ENCODE measurements at places on chromosomes 5 and 9.
A peak's percentile ranks its signal among the peaks of the same experiment; 100 is the strongest.

GRCh38 chr5:143011585-143011984 is 241.4 kb downstream of the ARHGAP26 start:
- no peak for DNase-seq

DNA sequence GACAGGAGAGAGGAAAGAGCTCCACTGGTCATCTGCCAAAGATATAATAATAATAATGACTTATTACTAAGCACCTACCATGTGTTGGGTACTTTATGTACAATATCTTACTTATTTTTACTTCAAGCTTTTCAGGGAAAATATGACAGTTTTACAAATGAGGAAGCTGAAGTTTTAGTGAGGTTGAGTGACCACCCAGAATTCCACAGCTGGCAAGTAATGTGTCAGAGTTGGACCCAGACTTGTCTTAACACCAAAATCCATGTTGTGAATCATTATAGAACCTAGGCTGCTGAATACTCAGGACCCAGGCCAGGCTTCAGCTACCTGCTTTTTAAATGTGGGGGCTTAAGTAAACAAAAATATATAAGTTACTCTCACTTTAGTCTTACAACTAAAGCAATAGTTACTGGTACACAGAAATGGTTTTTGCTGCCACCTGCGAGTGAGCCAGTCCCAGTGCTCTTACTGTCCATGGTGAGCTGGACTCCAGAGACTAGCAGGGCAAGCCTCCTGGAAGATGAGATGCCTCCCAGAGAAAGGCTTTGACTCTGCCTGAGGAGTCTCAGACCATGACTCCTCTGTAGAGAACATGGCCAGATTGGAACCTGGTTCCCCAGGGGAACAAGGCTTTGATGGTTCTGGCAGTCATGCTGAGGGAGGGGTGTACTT is 29.9 kb downstream of the RUSC2 start:
- DNase-seq = no peak

DNA sequence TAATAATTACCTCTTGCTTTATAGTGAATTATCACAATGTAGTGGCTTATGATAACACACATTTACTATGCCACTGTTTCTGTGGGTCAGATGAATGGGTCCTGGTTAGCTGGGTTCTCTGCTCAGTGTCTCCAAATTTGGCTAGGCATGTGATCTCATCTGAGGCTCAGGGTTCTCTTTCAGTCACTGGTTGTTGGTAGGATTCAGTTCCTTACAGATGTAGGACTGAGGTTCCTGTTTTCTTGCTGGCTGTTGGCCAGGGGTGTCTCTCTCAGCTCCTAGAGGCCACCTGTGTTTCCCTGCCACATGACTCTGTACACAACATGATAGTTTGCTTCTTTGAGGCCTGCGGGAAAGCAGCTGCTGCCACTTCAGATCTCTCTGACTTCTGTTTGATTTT is 7.1 kb downstream of the NFX1 start:
- DNase-seq = no peak

GRCh38 chr5:1282131-1282992 is 12.5 kb downstream of the TERT start:
- no peak for DNase-seq

DNA sequence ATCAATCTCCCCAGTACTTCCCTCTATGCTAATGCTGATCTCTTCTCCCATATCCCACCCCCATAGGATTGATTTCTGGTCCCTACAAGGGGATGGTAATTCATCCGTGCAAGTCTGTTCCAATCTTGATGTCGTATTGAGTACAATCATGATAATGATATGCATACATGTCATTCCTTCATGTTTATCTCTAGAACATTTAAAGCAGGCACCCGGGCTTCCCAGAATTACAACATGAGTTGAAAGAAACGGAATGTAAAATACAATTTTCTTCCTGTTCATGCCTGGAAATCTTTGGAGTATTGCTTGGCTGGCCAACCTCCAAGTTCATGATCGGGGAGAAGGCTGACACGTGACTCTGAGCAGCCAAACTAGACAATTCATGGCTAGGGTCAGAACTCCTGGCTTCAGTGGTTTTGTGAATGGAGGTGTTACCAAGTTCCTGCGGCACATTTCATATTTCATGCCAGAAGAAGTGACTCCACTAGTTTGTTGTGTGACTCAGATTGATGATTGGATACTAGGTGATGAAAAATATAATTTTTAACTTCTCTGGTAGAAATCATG is 66.6 kb downstream of the C9orf152 start:
- DNase-seq = no peak

DNA sequence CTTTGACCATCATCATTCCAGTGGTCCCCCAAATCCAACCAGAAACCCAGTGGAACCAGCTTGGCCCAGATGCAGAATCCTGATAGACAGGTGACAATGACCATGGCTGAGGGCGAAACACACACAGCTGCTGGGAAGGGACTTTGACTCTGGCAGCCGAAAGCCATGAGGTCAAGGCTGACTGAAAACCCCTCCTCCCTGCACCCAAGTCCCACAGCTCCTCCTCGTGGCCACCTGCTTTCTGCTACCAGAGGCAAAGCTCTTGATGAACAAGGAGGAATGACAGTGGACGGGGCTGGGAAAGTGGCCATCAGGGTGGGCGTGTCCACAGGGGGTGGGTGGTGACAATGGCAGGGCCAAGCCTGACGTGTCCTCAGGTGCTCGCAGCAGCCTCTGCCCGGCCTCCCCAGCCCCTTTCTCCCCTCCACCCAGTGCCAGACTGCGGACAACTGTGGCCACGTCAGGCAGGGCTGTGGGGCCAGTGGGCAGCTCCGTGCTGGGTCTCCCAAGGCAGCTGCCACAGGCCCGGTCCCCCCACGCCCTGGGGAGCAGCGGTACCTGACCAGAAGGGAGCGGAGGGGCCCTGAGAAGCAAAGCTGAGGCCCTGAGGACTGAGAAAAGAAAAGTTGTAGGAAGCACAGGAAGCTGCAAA is 30.8 kb upstream of the SARDH start:
- DNase-seq = no peak

- DNase-seq = no peak
Measured at GRCh38 chr9:121944711-121945191, 148.4 kb downstream of the TTLL11 start.

DNA sequence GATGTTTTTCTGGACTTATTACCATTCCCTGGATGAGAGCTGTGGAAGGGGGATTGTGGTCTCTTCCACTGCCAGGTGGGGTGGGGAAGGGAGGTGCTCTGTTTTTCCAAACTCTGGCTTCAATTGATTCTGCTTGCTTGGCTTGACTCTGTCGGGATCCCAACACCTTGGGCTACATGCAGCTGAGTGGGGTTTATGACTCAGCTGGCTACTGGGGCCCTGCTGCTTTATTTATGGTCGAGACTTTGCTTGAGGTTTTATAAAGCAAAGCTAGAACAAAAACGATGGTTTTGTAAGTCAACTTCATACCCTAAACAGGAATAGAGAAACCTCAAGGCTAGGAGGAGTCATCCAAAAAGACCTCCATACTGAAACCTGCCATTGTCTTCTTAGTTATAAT is 76.3 kb downstream of the AOPEP start:
- DNase-seq = no peak

DNA sequence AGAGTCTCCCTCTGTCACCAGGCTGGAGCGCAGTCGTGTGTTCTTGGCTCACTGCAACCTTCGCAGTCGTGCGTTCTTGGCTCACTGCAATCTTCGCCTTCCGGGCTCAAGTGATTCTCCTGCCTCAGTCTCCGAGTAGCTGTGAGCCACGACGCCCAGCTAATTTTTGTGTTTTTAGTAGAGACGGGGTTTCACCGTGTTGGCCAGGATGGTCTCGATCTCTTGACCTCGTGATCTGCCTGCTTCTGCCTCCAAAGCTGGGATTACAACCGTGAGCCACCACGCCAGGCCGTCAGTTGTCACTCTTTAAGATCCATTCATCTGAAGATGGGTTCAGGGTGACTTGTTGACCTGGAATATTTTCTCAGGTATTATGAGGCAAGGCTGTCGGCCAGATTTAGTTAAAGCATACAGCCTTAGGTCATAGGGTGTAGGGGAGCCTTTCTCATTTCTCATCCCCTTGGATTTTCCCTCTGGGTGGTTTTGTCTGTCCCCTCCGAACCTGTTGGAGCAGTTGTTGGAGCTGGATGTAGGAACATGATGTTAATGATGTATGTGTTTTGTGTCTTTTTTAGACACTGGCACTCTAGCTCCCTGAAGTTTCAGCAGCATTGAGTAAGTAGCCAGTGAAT is 1.6 kb downstream of the SLC22A5 start:
- no peak for DNase-seq

- no peak for DNase-seq
Measured at GRCh38 chr9:94785215-94786169, 59.0 kb downstream of the AOPEP start.

DNA sequence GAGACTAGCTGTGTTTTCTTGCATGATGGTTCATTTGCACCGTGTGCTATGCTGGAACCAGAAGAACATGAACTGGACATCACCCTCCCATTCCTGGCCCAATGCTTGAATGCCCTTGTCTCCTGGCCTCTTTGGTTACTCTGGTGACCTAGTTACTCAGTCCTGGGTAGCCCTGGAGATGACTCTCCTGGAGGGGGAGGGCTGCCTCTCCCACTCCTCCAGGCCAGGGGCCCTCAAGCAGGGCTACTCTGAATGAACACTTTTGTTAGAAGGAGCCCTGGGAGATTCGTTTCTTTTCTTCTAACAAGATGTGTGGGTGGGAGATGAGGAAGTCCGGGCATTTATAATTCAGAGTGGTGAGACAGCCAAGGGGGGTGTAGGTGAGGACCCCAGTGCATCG is 12.0 kb upstream of the NKX2-5 start:
- DNase-seq = no peak

DNA sequence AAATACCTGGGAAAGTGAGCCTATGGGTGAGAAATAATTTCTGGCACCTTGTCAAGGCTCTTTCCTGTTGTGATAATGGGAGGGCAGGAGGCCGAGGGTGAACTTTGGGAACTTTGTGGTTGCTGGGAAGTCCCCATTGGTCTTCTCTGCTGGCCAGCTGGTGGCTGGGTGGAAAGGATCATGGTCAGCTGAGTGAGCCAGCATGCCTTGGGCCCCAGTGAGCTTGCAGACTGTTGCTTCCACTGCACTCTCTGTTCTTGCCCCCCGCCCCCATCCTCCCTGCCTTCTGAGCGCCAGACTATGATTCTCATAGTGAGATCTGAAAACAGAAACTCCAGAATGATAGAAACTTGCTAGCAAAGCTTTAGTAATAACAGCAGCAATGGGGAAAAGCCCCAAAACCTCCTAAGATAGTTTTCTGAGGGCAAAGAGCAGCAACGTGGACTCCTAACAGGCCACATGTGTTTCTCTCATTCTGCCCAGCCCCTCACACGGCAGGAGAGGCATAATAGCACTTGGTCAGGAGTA is 139.2 kb upstream of the SMARCA2 start:
- peak; percentile 74 for DNase-seq

DNA sequence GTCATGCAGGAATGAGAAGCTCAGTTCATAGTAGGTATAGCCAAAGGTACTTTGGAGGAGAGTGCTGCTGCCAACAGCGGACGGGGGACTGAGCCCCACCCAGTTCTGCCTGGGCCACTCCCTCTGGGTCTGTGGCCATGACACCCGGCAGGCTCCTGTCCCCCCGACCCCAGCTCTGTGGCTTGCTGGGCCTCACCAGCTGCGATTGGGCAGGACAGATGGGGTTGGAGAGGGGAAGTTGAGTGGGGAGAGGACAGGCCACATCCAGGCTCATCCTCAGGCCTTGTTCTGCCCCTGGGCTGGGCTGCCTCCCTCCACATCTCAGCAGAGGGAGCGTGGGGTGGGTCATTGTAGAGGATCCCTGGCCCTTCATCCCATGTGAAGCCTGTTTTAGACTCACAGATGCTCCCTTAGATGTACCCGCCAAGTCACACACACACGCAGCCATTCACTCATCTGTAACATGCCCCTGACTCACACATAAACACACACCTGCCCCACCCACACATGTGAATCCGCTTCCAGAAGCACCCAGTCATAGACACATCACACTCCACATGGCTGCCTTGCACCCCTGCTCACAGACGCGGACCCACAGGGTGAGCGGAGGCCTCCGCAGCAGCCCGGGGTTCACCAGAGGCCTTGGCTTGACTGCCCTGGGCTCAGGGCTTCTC is 48.8 kb downstream of the NTNG2 start:
- no peak for DNase-seq

DNA sequence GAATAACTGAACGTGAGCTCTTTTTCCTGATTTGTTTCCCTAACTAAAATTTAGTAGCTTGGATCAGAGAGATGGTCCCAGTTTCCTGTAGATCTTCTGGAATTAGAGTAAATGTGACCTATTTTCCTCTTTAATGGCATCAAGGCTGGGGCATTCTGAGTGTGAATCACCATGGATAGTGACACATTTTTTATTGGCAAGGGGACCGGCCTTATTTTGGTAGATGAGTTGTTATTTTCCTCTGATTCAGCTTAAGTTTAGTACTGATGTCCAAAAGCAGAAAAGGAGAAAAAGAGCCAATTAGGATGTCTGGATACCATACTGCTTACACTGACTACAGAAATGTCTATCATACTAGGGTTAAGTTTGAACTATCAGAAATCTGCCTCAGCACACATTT is 68.1 kb downstream of the RNF38 start:
- DNase-seq = no peak

GRCh38 chr5:79859588-79859987 is 131.5 kb downstream of the MTX3 start:
- DNase-seq = no peak

DNA sequence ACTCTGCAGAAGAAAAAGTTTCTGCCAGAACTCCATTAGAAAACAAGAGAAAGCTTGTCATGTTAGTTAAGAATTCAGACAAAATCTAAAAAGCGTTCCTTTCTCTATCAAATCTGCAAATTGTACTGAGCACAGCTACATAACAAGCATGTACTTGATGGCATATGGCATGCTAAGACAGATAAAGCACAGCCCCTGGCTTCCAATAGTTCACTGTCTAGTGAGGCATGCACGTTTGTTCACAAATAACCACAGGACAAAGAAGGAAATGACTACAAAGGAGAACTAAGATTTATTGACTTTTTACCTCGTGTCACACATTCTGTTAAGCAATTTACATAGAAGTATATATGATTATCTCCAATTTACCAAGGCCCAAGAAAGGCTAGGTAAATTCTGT is 518.2 kb upstream of the TLE4 start:
- DNase-seq = no peak

- DNase-seq = no peak
Measured at GRCh38 chr9:131397100-131397790, 3.4 kb downstream of the PRRC2B start.

DNA sequence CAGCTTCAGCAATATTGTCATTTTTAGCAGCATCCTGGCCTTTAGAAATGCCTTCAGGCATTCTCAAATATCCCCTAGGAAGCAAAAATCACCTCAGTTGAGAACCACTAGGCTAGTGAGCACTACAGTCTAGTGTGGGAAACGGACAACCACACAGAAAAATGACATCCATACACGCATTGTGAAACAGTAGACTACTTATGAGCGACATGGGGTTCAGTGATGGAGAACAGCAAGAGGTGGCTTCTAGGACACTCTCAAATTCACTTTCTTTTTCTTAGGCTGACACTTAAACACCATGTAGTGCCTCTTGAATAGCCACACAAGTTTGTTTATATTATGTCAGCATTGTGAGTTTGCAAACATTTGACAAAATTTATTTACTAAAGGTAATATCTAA is 203.0 kb downstream of the KDM4C start:
- DNase-seq = no peak

All from activated CD4-positive, alpha-beta T cell treated with anti-CD3 and anti-CD28 coated beads for 24 hours (primary cell).